Hematopoietic multipotent progenitor cell treated with erythropoietin and hydrocortisone succinate and interleukin-3 and kit ligand, for 6 days (in vitro differentiated cells): ENCODE measurements at places on chromosomes 4 and X.

DNA sequence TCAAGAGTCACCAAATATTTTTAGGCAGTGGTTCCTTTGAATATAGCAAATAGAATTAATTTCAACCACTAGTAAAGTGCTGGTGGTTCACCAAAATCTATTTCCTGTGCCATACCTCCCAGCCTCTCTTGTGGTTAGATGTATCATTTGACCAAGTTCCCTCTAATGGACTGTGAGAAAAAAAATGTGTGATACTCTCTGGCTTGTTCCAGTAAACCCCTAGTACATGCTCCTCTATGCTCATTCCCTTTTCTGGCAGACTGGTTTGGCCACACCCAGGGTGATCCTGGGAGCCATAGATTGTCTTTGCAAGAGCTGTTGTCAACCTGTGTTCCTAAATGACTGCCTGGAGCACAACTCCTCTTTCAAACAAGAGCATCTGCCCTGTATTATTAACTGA, 109.5 kb downstream of the FRAS1 start:
- DNase-seq, result peak; percentile 26

DNA sequence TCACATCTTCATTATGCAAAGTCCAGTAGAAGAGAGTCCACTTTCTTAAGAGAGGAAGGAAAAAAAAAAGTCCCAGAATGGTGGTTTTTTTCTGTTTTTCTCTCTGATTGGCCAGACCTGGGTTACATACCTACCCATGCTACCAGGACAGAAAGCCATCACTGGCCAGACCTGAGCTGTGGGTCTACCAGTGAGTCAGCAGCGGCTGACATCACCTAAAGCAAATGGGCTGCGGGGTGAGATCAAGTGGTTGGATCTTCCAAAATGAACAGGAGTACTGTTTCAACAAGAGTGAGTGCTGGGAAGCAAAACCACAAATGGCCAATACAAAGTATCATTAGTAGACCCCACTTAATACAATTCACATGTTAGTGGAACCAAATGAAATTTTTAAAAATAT, 1.6 kb upstream of the NDST3 start:
- DNase-seq, result peak; percentile 3

DNA sequence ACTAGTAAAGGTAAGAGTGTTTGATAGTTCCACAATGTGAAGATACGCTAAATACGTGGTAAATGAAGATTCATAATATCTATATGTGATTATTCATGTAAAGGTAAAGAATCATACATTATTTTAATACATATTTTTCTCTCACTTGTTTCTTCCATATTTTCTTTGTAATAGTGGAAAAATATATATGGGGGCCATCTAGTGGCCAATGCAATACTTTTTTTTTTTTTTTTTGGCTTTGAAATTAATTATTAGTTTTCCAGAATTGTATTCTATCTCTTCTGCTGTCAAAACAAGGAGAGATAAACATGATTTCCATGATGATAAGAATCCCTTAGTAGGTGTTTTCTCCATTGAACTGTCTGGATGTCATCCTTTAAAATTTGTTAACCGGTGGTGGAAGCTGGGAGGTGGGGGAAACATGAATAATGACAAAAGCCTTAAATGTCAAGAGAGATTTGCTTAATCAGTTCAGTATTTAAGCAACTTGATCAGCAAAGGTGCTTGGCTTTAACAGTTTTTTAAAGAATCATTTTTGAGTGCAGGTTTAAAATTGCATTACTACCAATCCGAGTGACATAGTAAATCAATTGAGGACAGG, 508.7 kb upstream of the HTR2C start:
- DNase-seq, result peak; percentile 33

DNA sequence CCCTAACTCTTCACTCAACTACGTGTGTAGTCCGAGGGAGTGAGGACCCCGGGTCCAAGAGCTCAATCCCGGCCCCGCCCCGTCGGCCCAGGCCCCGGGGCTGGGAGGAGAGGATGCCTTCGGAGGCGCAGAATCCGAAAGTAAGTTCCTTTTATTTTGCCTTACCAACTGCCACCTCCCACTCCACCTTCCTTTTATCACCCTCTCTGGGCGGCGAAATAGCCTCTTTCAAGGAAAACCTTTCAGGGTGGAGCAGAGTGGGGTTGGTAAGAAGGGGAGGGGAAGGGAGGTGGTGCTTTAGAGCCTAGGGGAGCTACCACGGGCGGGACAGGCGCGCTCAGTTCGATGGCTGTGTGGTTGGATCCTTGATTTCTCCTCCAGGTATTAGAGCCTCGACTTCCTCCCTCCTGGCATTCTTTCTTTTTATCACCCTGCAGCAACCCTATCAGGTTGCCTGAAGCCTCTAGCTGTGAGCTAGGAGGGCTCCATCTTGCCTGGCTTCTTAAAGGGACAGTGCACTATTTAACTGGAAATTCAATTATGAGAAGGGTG, 191.2 kb downstream of the RRAGB start:
- peak; percentile 67 for DNase-seq

- DNase-seq, result no peak
Measured at GRCh38 chr4:19725130-19725529, 526.6 kb upstream of the SLIT2 start.

- DNase-seq, result no peak
Measured at GRCh38 chr4:40330536-40330935, 4.6 kb upstream of the CHRNA9 start.

DNA sequence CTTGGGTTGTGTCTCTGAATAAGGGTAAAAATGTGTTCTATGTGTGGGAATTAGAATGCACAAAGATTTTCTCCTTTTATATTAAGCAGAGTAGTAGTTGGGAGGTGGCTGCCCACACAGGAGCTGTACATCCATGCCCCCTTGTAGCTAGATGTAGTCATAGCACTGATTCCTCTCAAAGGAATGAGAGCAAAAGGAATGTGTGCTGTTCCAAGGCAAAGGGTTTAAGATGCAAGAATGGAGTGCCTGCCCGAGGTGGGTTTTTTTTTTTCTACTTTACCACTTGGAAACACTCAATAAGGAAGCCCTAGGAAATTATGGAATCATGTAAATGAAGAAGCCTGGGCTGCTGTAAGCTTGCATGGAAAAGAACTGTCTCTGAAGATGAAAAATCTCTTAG, 2183.2 kb upstream of the AGA start:
- no peak for DNase-seq

- peak; percentile 53 for DNase-seq
Measured at GRCh38 chr4:2412534-2412884, 5.9 kb downstream of the ZFYVE28 start.

DNA sequence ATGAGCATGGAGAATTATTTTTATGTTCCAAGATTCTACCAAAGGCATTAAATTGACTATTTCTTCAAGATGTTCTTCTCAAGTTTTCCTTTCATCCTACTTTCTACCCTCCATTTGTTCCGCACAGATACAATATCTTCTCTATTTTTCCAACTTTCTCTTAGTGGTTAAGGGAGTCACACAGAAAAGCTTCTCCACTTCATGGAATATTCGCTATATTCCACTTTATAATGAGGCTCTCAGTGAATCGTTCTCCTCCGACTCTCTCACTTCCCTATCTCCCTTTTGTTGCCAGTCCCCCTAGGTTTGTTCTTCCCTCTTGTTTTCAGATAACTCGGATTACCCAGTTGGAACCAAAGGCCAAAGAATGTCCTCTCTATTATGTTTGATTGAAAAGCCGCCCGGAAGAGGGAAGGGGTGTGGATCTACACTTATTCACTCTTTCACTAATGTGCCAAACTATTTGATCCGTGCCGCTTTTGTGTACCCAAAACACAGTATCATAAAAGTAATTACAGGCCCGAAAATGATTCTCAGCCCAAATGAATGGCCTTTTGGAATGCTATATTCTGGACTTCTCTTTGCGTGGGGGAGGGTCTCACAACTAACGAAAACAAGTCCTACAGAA, 1.2 kb downstream of the SH3D19 start:
- DNase-seq, result no peak

GRCh38 chr4:740656-741282, 35.1 kb downstream of the PCGF3 start:
- no peak for DNase-seq

- no peak for DNase-seq
Measured at GRCh38 chr4:105741548-105741947, 33.0 kb downstream of the GSTCD start.

- DNase-seq, result no peak
Measured at GRCh38 chrX:64427787-64428186, 32.5 kb upstream of the MTMR8 start.

GRCh38 chrX:14489437-14489836, 39.9 kb upstream of the GLRA2 start:
- no peak for DNase-seq

GRCh38 chr4:148273501-148273986, 168.7 kb downstream of the NR3C2 start:
- DNase-seq, result peak; percentile 96

DNA sequence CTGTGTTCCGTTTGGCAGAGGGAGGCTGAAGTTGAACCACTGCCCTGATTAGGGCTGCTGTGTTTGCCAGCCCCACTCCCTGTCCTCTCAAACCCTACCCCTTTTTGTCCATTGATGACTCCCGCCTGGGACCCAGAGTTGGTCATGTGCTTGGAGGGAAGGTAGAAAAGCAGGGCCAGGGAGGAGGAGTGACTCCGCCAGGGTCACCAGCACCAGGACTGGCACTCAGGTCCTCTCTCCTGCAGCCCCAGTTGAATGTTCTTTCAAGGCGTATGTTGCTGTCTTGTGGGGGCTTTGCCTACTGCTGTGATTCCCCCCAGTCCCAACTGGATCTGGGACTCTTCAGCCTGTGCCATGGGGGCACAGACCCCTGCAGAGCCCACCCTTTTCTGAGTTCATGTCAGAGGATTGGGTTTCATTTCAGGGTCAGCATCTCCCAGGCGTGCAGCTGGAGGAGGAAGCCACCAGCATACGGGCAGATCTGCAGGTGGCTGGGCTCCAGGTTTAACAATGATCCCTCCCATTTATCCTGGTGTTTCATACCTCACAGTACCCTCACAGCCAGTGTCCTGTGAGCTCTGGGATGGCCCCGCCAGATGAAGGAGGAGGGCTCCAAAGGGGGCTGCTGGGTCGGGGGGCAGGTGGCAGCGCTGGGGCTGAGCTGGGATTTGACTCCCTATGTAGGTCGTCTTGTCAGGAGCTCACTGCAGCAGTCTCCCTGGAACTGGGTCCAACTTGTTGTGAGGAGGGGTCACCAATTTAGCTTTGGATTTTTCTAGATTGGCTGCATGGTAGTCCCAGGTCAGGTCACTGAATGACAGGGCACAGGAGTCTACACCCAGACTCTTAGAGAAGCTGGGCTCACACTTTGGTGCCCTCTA, 55.7 kb downstream of the MSX1 start:
- no peak for DNase-seq

GRCh38 chr4:127311924-127312323, 320.8 kb upstream of the INTU start:
- DNase-seq, result no peak

- no peak for DNase-seq
Measured at GRCh38 chr4:166301266-166301665, 428.2 kb downstream of the TLL1 start.

DNA sequence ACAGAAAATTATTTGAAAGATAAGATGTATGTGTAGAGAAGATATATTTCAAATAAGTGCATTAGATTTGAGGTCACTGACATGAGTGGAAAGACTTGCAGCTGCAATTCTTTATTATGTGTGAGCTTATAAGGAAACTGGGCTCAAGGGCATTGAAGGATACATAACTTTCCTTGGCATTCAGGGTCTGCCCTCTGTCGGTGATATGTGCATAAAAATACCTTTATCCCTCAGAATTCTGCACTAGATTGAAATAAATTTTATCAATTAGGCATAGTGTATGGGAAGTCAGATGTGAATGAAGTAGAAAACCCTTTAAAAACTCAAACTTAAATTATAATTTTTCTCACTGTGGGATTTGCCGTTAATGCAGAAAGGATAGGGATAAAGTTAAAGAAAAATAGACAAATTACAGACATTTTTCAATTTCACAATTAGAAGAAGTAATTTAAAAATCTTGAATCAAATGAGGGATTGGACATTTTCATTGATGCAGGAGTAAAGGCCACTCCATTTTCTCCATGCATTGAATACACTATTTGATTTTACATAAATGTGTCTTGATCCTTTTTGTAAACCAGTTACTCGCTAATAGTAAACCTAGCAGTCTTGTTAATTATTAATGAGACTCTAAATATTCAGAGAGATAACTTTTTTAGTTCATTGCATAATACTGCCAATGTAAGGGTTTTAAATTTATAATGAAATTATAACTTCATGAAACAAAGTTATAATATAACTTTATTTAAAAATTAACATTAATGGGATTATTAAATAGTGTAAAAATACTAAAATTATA, 21.0 kb upstream of the ETNPPL start:
- DNase-seq, result peak; percentile 53

- DNase-seq, result no peak
Measured at GRCh38 chrX:95332530-95332929, 1352.1 kb upstream of the DIAPH2 start.

DNA sequence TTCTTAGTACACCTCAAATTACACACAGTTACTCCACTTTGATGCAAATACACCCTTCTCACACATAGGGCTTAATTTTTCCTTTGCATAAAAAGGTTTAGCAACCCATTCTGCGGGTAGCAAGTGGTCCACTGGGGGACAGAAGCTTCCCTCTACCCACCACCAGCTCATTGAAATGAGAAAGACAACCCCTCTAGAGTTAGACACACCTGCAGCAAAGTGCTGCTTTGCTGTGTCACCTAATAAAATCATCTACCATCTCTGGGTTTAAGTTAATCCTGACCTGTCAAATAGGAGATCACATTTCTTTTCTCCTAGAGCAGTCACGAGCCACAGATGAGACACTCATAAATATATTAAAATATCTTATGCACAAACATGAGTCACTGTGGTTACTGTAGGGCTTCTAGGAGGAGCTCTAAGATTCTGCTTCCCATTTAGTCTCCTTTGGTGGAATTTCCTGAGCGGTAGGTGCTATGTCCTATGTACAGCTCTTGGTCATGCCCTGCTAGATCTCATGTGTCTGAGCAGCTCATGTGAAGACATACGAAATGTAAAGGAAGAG, 11.9 kb downstream of the BMX start:
- DNase-seq, result peak; percentile 35

DNA sequence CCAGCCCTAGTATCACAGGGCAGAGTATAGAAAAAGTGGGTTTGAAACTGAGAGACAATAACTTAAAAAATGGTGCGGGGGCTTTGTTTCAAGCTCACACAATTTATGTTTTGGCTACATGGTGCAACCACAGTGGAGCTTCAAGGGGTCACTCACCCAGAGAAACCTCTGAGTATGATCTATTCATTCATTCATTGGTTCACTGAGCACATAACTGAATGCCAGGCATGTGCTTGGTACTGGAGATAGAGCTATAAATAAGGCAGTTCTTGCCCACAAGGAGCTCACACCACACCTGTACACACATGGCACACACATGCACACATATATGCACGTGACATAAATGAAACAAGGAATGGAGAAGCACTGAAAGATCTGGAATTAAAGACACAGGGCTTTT, 171.4 kb downstream of the NHS start:
- DNase-seq, result no peak

- no peak for DNase-seq
Measured at GRCh38 chrX:15814771-15815365, 24.6 kb downstream of the ZRSR2 start.

GRCh38 chrX:72045141-72045540, 86.6 kb downstream of the RTL5 start:
- no peak for DNase-seq
